ENCODE measurements at places on chromosomes 1 and 21. TPM values are rescaled to one million over a fixed set of nuclear protein-coding genes. Genes with fewer than 3 reads are reported as not detected.

The ALPL gene
- total RNA-seq: 0.24 TPM

The CELA2B gene
- total RNA-seq: not detected

The PTTG1IP gene
- 46.7 TPM for total RNA-seq

The OVAAL gene
- not detected for total RNA-seq

The SLAMF1 gene
- 140 TPM for total RNA-seq

The CLCA1 gene
- total RNA-seq: 0.13 TPM

The BARHL2 gene
- total RNA-seq: not detected

The FCRL1 gene
- 0.85 TPM for total RNA-seq

The SLC1A7 gene
- total RNA-seq: not detected

The SPATA21 gene
- total RNA-seq: 0.05 TPM

The GNAT2 gene
- total RNA-seq: 0.92 TPM

The LCE2A gene
- not detected for total RNA-seq

The SLC37A1 gene
- total RNA-seq: 34.8 TPM

The KRTAP13-2 gene
- total RNA-seq: not detected

The CD1D gene
- 0.72 TPM for total RNA-seq

The PLEKHN1 gene
- 0.43 TPM for total RNA-seq

The FCMR gene
- total RNA-seq: 191 TPM

The RAP1GAP gene
- total RNA-seq: 0.05 TPM

DNA sequence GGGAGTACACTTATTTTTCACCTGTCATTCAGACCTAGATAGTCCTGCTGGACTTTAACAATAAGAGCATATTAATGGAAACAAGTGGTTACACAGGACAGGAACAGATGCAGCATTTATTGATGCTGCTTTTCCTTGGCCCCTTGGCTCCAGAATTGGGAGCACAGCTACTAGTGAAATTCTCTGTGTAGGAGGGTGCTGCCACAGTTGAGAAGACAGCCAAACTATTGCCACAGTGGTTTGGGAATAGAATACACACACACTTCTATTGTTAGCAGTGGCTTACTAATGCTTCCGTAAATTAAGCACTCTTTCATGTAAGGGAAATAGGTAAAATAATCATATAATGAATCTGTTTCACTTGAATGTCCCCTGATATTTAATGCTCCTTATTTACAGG, 105.3 kb upstream of the TENT5C start:
- H3K4me3 ChIP-seq: no peak overlapping the region
- no peaks in the 10 kb centered on the region for H3K4me1 ChIP-seq
- H3K27ac ChIP-seq: no peak overlapping the region

DNA sequence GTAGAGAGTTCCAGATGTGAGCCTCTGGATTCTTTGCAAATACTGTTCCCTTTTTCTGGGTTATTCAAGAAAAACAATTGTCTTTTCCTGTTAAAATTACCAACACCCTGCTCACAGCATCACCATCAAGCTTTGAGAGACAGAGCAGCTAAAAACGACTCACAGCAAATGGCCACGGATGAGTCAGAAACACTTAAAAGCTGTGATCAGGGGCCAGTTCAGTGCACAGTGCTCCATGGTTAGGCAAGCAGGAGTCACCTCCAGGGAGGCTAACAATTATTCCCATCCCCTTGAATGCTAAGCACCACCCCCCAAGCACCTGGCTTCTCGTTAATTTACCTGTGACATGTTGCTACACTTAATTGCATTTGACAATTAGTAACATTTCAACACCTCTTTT, 128.4 kb upstream of the CAMK1G start:
- no peak overlapping the region for H3K4me3 ChIP-seq
- H3K4me1 ChIP-seq: no peaks in the 10 kb centered on the region
- no peak overlapping the region for H3K27ac ChIP-seq

DNA sequence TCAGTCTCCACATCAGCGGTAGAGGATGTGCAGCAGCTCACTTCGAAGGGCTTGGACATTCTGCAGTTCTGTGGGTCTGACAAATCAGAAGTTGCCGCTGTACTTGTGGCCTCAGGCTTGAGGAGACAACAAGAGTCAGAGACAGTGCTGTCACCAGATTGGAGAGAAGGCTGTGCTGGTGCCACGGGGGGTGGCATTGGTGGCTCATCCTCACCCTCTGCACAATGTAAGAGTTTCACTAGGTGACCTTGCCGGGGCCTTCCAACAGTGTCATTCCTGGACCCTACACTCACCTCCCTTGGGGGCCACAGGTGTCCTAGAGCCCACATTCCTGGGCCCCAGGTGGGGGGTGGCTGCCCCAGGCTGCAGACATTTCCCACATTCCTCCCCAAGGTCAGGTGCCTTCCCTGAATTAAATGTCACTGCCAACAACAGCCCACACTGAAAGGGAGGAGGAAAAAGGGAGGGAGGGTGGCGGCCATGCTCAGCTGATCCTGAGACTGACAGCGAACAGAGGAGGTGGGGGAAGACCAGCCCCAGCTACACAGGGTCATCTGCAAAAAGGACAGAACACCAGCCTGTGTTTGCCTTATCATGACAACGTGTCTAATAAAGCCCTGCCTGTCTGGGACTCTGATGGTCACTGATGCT, 46.4 kb downstream of the TMCC2 start:
- H3K4me3 ChIP-seq: no peak overlapping the region
- H3K27ac ChIP-seq: no peak overlapping the region
- peaks cover 3% of the 10 kb centered on the region for H3K4me1 ChIP-seq
- no peaks in the 10 kb centered on the region for H3K27me3 ChIP-seq

DNA sequence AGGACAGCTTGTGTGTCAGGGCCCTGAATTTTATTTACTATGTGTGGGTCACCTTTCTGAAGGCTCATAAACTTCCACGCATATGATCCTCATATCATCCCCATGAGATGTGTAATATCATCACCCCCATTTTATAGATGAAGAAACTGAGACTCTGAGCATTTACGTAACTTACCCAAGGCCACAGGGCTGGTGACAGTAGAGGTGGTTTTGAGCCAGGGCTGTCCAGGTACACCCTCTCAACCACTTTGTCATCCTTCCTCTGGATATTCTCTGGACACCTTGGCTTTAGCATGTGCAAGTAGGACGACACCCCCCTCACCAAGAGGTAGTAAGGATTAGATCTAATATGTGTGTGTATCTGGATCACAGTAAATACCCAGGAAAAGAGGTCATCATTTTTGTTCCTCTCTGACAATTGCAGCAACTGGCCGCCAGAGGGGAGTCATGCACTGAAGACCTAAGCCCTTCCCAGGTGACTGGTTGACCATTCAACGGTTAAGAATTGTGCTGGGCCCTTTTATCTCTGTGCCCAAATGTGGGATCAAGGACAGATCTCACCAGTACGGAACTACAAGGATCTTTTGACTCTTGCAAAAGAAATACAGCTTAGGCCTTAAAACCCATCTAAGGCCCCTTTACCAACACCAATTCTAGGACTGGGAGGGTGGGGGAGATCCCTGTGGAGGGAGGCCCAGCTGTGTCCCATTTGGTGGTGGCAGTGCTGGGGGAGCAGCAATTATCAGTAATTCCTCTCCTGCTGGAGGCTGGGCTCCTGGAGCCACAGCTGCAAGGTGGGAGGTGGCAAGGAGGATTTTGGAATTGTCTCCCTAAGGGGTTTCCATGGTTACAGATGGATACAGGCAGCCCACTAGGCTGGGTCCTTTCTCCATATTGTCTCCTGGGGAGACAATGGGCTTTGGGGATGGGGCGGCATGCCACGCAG, 13.7 kb upstream of the E2F2 start:
- no peak overlapping the region for H3K4me3 ChIP-seq
- no peak overlapping the region for H3K27ac ChIP-seq
- no peaks in the 10 kb centered on the region for H3K27me3 ChIP-seq

GRCh38 chr1:107228704-107229371, 88.0 kb downstream of the NTNG1 start:
- H3K4me1 ChIP-seq: no peaks in the 10 kb centered on the region
- H3K4me3 ChIP-seq: no peak overlapping the region
- H3K27ac ChIP-seq: no peak overlapping the region
- no peaks in the 10 kb centered on the region for H3K36me3 ChIP-seq
- no peak for DNase-seq
- H3K27me3 ChIP-seq: no peaks in the 10 kb centered on the region

DNA sequence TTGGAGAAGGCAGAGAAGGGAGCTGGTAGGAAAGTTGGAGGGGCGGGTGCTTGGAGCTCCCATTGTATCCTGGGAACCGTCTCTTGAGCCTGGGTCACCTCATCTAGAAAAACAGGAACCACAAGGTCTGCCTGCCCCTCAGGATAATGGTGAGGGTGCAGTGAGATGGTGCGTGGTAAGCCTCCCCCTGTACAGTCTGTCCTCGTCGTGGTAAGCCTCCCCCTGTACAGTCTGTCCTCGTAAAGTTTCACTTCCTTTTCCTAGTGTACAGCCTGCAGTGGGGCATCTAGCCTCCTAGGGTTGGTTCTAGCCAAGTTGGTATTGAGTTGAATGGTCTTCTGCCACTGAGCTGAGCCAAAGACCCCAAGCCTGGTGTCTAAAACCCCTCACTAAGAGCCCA, 66.5 kb upstream of the IGSF21 start:
- H3K4me1 ChIP-seq: no peaks in the 10 kb centered on the region
- no peak for DNase-seq
- H3K27ac ChIP-seq: no peak overlapping the region
- H3K27me3 ChIP-seq: 0 out of 2 replicates have a peak, but pooled peaks cover 2% of the 10 kb centered on the region
- no peaks in the 10 kb centered on the region for H3K36me3 ChIP-seq

DNA sequence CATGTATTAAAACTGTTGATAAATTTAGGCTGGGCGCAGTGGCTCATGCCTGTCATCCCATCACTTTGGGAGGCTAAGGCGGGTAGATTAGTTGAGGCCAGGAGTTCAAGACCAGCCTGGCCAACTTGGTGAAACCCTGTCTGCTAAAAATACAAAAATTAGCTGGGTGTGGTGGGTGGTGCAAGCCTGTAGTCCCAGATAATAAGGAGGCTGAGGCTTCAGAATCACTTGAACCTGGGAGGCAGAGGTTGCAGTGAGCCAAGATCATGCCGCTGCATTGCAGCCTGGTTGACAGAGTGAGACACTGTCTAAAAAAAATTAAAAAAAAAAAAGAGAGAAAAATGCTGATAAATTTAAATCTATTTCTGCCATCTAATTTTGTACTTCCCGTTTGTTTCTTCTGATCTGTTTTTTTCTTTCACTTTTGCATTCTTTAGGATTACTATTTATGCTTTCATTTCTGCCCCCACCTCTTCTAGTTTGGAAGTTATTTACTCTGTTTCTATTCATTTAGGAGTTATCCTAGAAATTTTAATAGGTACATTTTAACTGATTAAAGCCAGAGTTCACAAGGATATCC, 3.2 kb upstream of the DENND1B start:
- DNase-seq: no peak
- no peaks in the 10 kb centered on the region for H3K27me3 ChIP-seq
- H3K4me3 ChIP-seq: no peak overlapping the region
- no peaks in the 10 kb centered on the region for H3K36me3 ChIP-seq
- H3K27ac ChIP-seq: no peak overlapping the region

GRCh38 chr1:64072089-64072793, 131.2 kb upstream of the UBE2U start:
- H3K36me3 ChIP-seq: no peaks in the 10 kb centered on the region
- no peak for DNase-seq
- no peaks in the 10 kb centered on the region for H3K4me1 ChIP-seq
- H3K27ac ChIP-seq: no peak overlapping the region

DNA sequence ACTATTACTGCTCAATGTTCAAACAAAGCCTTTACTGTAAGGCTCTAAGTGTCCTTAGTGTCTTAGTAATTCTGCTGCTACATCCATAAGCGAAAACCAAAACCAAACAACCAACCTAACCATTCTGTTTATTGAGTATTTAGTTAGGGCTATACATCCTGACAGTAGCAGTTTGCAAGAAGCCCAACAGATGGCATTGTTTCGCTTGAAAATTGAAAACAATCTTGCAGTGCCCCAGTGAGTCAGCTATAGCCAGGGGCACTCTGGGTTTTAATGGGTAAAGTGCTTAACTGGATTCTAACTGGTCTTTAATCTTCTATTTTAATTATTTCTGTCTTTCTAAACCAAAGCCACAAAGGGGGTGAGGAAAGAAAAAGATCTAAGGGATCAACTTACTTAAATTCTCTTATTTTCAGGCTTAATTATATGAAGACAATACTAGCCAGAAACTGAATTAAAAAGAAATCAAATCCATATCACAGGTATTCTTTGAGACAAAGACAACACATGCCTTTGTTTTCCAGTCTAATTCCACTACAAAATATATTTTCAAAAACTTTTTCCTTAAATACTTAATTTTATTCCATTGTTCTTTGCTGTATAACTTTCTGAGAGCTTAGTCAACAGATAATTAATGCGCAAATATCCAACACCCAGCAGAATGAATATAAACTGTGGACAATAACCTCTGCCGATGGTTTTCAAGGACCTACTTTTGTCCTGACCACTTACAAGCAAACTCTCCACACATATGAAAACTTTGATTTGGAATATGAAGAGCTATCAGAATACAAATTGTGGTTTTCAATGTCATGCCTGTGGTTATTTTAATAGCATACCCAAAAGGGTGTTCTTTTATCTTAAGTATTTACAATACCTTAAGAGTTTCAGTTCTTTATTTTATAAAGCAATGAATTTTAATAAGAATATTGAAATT, 15.2 kb downstream of the POGZ start:
- DNase-seq: peak; percentile 38
- peaks cover 2% of the 10 kb centered on the region for H3K36me3 ChIP-seq
- H3K27ac ChIP-seq: peak overlapping the region; percentile 40
- no peaks in the 10 kb centered on the region for H3K27me3 ChIP-seq
- peaks cover 15% of the 10 kb centered on the region for H3K4me1 ChIP-seq

DNA sequence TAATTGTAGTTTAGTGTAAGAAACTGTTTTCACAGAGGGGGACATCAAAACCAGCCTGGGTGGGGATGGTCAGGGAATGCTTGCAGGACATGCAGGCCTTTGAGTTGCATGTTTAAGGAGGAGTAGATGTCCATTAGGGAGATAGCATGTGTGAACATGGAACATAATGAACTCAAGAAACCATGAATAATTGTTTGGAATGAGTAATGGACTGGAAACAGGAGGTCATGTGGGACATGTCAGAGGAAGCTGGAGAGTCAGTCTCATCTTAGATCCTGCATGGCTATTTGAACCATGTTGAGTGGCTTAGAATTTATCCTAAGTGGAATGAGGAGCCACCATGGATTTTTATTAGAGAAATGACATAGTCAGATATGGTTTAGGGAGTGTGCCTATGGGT, 86.4 kb downstream of the RPE65 start:
- no peaks in the 10 kb centered on the region for H3K27me3 ChIP-seq
- no peaks in the 10 kb centered on the region for H3K36me3 ChIP-seq
- DNase-seq: no peak
- H3K4me1 ChIP-seq: no peaks in the 10 kb centered on the region
- no peak overlapping the region for H3K4me3 ChIP-seq

- H3K27me3 ChIP-seq: 0 out of 2 replicates have a peak, but pooled peaks cover 2% of the 10 kb centered on the region
- no peak overlapping the region for H3K4me3 ChIP-seq
- H3K27ac ChIP-seq: no peak overlapping the region
- no peaks in the 10 kb centered on the region for H3K36me3 ChIP-seq
- H3K4me1 ChIP-seq: no peaks in the 10 kb centered on the region
These were observed 69.9 kb upstream of the IGSF21 start for GRCh38 chr1:18037651-18038050.

GRCh38 chr1:180976732-180977357, 45.8 kb downstream of the STX6 start:
- peaks cover 3% of the 10 kb centered on the region for H3K4me1 ChIP-seq
- no peaks in the 10 kb centered on the region for H3K27me3 ChIP-seq
- H3K27ac ChIP-seq: no peak overlapping the region
- H3K4me3 ChIP-seq: no peak overlapping the region

- DNase-seq: no peak
- H3K27me3 ChIP-seq: no peaks in the 10 kb centered on the region
- no peaks in the 10 kb centered on the region for H3K36me3 ChIP-seq
- H3K27ac ChIP-seq: no peak overlapping the region
- no peak overlapping the region for H3K4me3 ChIP-seq
These were observed 1.9 kb downstream of the ARHGEF19 start for GRCh38 chr1:16210581-16210980.

- H3K36me3 ChIP-seq: no peaks in the 10 kb centered on the region
- no peak for DNase-seq
- H3K27ac ChIP-seq: no peak overlapping the region
- H3K27me3 ChIP-seq: no peaks in the 10 kb centered on the region
- H3K4me3 ChIP-seq: no peak overlapping the region
- no peaks in the 10 kb centered on the region for H3K4me1 ChIP-seq
These were observed 26.6 kb upstream of the DNM3 start for GRCh38 chr1:171814692-171815091.
